Stimulated activated CD4-positive, alpha-beta T cell treated with anti-CD3 and anti-CD28 coated beads, Interleukin-4, amount 100 ng/mL, for 4 hours (primary cell): ENCODE measurements at places on chromosomes 5 and 9.

DNA sequence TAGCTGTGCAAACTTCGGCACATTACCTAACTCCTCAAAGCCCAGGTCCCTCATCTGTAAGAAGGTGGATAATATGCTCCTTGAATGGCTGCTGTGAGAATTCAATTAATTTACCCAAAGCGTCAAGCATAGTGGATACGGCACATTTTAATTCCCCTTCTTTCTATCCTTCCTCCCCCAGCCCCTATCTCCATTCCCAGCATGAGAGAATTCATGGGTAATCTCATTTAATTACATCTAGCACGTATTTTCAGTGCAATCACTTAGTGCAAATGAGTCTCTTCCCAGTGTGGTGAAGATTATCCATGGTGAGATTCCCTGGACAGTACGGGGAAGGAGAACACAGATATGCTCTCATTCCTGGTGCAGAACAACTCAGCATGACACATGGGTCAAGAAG is 145.6 kb downstream of the TRPM3 start:
- DNase-seq: no peak

GRCh38 chr5:137231540-137231939 is 267.6 kb downstream of the SPOCK1 start:
- DNase-seq: no peak

DNA sequence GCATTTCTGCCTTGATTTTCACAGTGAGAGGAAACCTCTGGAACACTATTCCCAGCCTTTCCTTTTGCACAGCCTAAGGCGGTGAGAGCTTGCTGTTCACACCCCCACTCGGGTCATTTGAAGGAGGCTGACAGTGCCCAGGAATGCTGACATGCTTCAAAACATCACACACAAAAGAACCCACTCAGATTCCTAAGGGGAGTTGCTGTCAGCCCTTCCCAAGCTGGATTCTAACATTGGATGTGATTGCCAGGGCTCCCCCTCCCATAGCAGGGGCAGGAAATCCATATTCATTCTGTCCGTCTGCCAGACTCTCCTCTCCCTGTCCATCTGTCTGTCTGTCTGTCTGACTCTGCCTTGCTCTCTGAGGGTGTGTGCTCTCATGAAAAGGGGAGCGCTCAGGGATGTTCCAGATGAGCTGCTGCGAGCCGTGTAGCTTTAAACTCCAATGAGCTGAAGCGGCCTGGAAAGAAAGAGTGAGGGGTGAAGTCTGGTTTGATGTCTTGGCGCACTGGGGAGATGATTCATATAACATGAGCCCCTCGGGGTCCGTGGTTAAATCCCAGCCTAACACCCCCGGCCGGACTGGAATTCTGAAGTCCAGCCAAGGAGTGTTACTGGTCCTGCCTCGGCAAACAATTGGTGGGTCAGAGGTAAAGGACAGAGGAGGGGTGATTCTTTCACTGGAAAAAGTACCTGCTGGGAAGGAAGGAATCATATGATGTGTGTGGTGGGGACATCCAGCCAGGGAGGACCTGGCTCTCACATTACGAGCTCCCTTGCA is 517.0 kb downstream of the CCDC171 start:
- no peak for DNase-seq

DNA sequence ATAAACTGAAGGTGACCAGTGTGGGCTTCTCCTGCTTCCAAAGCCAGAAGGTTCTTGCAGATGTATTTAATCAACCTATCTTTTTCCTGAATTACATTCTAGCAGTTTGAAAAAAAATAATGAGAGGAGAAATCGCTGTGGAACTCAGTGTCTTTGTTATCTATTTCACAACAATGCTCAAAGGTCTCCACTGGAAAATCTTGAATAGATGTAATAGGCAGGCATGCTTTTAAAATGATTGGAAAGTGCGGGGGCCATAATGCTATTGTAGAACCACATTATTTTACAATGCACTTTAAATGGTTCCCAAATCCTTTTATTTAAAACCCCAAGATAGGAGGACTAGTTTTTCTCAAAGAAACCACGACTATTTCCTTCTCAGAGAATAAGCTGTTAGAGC is 23.3 kb downstream of the ENC1 start:
- DNase-seq: no peak

DNA sequence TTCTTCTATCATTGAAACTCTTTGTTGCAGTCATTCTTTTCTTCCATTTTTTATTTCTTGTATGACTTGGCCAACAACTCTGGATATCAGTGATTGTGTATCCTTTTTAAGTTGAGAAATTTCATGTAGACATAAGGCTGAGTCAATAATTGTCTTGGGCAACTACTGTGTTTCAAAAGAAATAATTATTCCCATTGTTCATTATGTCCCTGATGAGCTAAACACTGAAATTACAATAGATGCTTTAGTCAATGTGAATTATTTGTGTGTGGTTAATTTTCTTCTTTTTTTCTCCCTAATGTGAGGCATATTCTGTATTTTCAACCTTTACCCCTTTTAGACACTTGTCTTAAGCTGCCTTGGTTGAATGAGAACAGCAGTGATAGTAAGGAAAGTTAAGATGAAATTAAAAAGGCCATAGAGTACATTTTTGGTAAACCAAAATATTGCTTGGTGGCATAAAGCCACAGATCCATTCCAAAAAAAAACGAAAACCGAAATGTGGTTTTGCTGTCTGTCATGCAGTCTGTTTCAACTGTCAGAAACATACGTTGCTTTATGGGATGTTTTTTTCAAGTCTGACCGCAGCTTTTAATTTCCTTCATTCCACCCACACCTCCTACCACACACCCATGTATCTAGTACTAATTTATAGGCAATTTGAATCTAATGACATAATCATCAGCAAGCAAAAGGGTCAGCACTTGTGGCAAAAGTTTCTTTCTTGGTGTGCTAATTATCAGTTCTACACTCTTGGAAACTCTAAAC is 21.1 kb downstream of the TLE4 start:
- no peak for DNase-seq

- no peak for DNase-seq
These were observed 185.1 kb upstream of the DMAC1 start for GRCh38 chr9:7984692-7985091.

- DNase-seq: no peak
These were observed 92.2 kb upstream of the SMIM23 start for GRCh38 chr5:171693412-171693811.

DNA sequence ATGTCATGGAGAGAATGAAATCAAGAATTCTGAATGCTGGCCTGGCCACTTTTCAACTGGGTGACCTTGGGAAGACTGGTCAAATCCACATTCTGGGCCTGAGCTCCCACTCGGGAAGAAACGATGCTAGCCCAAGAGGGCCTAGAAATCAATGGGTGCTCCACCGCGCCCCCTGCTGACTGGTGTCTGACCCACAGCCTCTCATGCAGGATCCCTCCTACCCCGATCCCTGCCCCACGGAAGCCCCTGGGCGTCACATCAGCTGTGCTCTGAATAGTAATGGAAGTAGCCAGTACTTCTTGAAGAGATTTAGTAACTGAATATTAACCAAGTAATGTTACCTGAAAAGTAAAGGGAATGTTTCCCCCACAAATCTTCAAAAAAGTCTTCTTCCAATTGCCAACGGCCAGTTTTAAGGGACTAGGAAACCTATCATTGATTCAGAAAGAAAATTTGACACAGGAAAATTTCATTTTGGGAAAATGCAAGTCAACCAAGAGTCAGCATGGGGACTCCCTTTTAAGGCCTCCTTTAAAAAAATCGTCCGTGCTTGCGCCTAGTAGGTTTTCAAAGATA is 43.9 kb downstream of the CRB2 start:
- DNase-seq: no peak

GRCh38 chr5:109650493-109650892 is 39.2 kb upstream of the MAN2A1 start:
- no peak for DNase-seq

GRCh38 chr9:83182071-83182470 is 119.1 kb upstream of the RASEF start:
- DNase-seq: no peak

DNA sequence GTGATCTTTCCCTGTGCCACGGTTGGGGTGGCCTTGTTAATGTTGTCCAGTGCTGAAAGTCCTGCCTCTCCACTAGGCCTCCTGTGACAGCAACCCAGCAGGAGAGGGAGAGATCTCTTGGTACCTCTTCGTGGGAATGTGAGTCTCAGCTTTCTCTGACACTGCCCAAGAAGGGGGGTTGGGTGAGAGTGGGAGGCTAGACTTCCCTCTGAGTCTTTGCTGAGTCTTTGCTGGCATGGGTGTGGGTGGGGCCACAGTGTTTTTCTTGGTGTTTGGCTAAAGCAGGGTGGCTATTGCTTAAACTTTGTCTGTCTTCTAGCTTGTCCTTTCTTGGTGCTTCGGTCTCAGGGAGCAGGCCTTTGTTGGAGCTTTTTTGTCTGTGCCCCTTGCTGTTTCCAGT is 145.6 kb downstream of the GNA14 start:
- no peak for DNase-seq

DNA sequence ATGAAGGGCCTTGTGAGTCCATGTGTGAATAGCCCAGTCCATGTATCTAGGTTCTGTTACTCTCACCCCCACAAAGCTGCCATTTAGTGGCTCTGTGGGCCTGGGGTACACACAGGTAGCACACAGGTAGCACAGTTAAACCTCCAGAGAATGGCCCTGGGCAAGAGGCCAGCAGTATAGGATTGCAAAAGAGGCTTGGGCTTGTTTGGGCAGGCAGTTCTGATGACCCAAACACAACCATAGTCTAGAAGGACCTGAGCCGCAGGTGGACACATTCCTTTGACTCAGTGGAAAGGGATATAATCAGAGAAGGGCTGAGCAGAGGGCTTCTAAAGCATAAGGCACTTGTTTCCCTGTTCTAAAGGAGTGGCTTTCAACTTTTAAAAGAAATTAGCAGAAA is 326.8 kb upstream of the SGCD start:
- DNase-seq: no peak

- peak; percentile 41 for DNase-seq
These were observed 8.2 kb downstream of the IL9 start for GRCh38 chr5:135887447-135887864.

DNA sequence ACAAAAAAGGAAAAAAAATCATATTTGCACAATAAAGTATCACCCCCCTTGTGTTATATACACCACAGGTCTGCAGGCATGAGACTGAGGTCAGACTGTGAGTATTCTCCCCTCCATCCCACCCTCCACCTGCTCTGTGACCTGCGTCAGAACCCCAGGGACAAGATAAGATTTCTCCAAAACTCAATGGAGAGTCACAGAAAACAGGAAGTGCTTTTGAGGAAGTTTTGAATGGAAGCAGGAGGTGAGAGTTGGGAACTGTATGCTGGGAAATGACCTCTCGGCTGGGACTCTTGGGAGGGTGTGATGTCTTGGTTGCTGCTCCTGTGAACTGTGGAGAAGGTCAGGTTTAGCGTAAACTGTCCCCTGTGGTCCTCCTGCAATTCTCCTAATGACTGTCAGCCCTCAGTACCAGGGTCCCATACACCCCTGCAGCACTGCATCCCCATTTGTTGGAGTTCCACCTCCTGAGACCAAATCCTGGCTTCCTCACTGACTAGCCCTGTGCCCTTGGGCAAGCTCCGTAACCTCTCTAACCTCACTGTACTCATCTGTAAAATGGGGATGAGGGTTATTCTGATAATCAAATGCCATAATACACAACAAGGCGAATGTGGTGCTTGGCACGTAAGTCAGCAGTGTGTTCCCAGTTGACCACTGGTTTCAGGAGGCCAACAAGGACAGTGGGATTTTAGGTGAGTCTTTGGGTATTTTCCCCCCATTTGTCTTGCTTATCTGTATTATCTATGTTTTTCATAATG is 6.9 kb upstream of the CTSL start:
- no peak for DNase-seq

DNA sequence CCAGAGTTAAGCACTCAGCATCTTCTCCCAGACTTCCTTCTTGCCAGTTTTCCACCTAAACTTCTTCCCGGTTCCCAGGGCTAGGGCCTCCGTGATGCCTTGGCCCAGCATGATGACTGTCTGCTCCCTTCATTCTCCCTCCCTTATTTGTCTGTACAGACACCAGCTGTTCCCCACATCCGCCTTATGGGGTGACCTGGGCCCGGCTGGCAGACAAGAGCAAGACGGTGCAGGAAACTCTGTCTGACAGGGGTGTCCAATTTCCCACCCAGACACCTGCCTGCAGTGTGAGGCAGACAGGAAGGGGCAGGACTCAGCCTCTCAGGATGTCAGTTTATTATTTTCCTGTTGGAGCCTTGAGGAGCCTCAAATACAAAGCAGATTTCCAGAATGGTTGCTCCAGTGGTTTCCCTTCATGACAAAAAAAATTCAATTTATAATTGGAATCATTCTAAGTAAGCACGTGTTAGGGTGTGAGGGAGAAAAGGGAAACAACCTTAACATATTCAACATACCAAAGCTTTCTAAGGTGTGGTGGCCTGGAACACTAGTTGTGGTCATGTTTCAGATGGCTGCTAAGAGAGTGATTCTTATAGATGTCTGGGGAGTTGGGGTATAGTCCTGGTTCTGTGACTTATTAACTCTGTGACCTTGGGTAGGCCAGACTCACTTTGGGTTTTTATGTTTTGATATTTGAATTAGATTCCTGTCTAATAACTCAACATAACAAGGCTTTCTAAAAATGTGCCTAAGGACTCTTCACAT is 234.5 kb downstream of the PAPPA start:
- DNase-seq: no peak

DNA sequence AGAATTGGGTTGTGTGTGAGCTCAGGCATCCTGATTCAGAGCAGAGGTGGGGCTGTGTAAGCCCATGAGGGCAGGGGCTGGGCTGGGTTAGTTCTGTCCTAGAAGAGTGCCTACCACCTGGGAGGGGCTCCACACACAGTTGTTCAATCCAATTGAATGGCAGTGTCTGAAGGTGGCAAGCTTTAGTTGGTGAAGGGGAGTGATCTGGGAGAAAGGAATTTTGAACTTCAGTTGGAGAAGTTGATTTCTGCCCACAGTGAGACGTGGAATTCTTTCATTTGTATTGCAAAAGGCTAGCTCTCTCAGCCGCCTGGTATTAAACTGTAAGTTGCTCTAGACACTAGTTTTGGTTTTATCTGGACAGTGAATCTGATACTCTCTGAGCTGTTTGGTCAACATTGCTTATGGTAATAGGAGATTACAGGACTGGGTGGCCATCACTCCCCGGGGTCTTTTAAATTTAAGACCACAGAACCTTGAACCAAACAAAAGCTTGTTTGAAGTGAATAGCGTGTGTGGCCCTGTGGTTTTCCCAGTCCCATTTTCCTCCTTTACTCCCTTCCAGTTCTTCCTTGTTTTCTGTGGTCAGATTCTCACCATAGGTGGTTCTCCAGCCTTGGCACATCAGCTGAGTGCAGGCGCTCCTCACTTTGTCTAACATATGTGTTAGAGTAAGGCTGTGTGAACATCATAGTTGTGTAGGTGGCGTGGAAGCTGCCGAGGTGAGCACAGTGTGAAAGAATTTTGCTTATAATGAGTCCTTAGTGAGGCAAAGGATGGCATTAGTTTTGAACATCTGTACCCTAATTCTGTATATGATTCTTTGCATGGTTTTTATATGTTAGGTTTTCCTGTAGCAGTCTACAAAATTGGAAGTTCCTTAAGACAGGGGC is 78.0 kb downstream of the ARHGAP26 start:
- DNase-seq: no peak
